ENCODE measurements at places on chromosomes 4 and X.

- DNase-seq: no peak
Measured at GRCh38 chrX:13419276-13419675, 99.4 kb upstream of the ATXN3L start.

GRCh38 chr4:170391066-170391740 lies 301.4 kb upstream of the AADAT start:
- no peak for DNase-seq

DNA sequence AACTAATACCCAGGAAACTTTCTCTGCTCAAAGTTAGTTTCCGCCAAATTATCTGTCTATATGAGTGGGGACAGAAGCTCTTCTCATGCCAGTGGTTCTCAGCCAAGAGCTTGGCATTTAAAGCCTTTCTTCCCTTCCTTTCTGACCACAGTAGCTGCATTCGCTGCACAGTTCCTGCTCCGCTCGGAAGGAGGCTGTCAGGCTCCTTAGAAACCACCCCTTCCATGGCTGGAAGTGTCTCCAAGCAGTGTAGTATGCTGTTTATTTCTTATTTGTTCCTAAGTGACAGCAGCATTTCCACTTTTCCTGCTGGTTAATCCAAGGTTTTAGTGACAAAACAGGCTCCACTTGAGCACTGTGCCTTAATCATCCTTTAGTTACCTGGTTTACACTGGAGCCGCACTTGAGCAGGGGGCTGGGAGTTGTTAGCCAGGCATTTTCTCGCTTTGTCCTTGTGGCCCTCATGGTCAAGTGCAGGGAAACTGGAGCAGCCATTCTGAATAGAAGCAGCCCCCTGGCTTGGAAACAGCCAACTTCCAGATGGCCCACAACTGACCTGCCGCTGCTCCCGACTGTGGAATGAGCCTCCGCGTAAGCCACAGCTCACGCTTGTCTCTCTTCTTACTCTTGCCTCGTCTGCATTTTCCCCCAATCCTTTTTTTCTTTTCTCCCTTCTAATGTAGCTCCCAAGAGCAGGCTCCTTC lies 739.4 kb upstream of the TENM3 start:
- no peak for DNase-seq

DNA sequence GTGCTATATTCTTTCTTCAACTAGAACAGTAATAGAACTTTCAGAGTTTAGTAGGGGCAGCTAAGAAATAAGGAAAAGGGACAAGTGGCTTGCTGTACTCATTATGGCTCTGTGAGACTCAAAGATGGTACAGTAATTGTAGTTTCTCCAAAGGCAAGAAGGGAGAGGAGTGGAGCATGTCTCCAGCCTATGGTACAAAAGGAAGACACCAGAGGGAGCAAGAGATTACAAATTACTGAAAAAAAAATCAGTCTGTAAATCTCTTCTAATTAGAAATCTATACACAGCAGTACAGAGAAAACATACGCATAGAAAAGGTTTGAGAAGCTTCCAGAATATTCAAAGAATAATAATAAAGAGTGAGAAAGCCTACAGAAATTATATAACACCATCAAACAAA lies 61.4 kb downstream of the KLHL4 start:
- DNase-seq: no peak

DNA sequence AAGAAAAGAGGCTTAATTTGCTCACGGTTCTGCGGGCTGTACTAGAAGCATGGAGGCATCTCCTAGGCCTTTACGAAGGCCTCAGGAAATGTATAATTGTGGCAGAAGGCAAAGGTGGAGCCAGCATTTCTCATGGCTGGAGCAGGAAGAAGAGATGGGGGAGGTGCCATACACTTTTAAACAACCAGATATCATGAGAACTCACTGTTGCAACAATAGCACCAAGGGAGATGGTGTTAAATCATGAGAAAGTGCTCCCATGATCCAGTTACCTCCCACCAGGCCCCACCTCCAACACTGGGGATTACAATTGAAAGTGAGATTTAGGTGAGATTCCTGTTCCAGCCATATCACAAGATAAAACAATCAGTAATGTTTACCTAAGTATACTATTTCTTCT lies 45.5 kb downstream of the MTHFD2L start:
- DNase-seq: no peak

DNA sequence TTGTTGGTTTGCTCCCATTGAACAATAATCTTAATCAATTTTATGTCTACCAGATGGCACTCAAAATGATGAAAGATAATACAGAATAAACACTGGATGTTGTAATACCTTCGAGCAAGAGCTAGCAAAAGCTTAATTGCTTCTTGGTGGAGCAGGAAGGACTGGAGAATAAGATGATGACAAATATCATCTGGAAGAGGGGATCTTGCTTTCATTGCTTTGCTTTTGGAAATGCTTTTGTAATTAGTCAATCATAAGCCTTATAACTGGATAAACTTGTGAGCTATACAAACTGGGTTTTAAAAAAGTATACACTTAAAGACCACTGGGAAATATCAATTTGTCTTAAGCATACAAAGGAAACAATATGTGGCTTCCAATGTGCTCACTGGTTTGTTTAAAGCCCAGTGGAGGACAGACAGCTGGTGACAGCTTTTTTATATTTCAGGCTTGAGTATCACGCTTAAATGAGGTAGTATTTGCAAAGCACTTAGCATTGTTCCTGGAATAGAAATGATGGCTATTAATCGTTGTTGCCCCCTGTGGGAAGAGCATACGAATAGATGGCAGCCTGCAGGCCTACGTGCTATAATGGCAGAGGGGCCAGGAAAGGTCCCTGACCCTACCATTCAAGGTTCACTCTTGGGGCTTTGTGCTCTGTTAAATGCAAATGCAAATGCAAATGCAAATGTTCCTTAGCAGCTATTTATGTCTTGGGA lies 61.2 kb downstream of the TMEM150C start:
- no peak for DNase-seq

GRCh38 chr4:143558823-143559756 lies 45.6 kb downstream of the SMARCA5 start:
- DNase-seq: peak; percentile 61

DNA sequence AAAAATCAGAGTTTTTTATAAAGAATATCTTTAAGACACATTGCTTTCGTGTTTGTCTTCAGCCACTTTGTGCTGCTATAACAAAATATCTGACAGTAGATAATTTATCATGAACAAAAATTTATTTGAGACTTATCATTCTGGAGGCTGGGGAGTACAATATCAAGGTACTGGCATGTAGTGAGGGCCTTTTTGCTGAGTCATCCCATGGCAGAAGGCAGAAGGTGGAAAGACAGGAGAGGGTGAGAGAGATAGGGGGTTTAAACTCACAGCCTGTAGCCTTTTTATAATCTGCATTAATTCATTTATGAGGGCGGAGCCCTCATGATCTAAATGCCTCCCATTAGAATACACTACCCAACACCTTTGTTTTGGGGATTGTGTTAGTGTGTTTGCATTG lies 431.2 kb upstream of the FAM47C start:
- no peak for DNase-seq

DNA sequence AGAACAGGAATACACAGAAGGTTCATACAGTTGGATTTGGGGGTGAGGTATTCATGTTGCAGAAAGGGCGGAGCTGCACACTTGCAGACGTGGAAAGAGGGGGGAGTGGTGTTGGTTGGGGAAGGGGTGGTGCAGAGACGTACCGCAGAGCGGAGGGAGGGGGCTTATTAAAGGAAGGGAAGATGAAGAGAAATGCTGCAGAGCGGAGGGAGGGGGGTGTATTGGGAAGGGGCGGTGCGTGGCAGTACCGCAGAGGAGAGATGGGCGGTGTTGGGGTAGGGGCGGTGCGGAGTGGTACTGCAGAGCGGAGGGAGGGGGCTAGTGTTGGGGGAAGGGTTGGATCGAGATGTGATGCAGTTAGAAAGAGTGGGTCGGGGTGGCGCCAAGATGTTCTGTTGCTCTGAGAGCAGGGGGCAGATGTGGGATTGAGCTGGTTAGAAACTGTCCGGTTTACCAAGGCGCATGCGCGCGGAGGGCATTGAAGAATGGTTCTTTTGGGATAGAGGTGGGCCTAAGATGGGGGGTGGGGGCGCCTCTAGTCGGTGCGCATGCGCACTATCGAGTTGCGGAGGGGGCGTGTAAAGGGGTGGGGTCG lies 900 bp downstream of the TRO start:
- no peak for DNase-seq

- DNase-seq: no peak
Measured at GRCh38 chr4:121165206-121165605, 1.1 kb upstream of the TNIP3 start.

GRCh38 chr4:117893207-117893606 lies 141.1 kb upstream of the NDST3 start:
- no peak for DNase-seq

- DNase-seq: no peak
Measured at GRCh38 chr4:147195386-147195785, 249.7 kb upstream of the TTC29 start.

GRCh38 chrX:119655125-119655524 lies 37.8 kb downstream of the SEPTIN6 start:
- DNase-seq: no peak

DNA sequence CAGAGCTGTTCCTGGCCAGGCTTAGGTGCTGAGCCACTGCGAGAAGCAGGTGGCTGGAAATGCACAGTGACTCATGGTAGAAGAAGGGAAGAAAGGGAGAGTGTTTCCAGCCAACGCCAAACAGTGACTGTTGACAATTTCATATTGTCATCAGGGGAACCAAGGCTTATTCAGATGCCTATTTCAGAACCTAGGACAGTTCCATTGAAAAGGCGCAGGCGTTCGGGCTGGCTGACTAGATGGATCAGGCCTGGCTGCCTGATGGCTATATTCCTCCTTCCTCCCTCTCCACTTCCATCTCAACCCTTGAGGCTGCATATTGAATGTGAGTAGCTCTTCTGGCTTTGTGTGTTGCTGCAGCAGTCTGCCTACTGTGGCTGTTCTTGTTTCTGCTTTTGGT lies 73.0 kb upstream of the FRMPD4 start:
- DNase-seq: no peak
